Camera-type eye (tissue), 1 donor: ENCODE measurements at places on chromosomes 11 and 22. TPM values are rescaled to one million over a fixed set of nuclear protein-coding genes. Genes with fewer than 3 reads are reported as not detected.

TNNT3 gene
- total RNA-seq = 154 TPM

PIK3IP1 gene
- 23.3 TPM for total RNA-seq

TRMU gene
- total RNA-seq = 53.7 TPM

MB gene
- total RNA-seq = 39.8 TPM

TOLLIP gene
- 36.3 TPM for total RNA-seq

SMC1B gene
- total RNA-seq = 0.11 TPM

MUC5AC gene
- total RNA-seq = 0.16 TPM

ALDH3B1 gene
- total RNA-seq = 5.8 TPM

MPPED2 gene
- total RNA-seq = 142 TPM

SCN4B gene
- total RNA-seq = 5.9 TPM

CALCA gene
- total RNA-seq = not detected

MS4A5 gene
- total RNA-seq = not detected

CFAP300 gene
- total RNA-seq = 5.6 TPM

NCF4 gene
- total RNA-seq = 5.1 TPM

SLC22A6 gene
- 0.88 TPM for total RNA-seq

MIOX gene
- total RNA-seq = not detected

NXPE2 gene
- total RNA-seq = 0.33 TPM

CLDN5 gene
- total RNA-seq = 74.5 TPM

KCNQ1 gene
- 1.6 TPM for total RNA-seq

VWCE gene
- 2.5 TPM for total RNA-seq

LRRC56 gene
- 1.2 TPM for total RNA-seq

MFRP gene
- 5.8 TPM for total RNA-seq

ARHGAP8 gene
- total RNA-seq = 3.2 TPM

APOBEC3H gene
- not detected for total RNA-seq

SERHL2 gene
- 4.5 TPM for total RNA-seq
